ENCODE measurements at places on chromosomes 3 and 15. TPM values are rescaled to one million over a fixed set of nuclear protein-coding genes. Genes with fewer than 3 reads are reported as not detected.
A peak's percentile ranks its signal among the peaks of the same experiment; 100 is the strongest.

DNA sequence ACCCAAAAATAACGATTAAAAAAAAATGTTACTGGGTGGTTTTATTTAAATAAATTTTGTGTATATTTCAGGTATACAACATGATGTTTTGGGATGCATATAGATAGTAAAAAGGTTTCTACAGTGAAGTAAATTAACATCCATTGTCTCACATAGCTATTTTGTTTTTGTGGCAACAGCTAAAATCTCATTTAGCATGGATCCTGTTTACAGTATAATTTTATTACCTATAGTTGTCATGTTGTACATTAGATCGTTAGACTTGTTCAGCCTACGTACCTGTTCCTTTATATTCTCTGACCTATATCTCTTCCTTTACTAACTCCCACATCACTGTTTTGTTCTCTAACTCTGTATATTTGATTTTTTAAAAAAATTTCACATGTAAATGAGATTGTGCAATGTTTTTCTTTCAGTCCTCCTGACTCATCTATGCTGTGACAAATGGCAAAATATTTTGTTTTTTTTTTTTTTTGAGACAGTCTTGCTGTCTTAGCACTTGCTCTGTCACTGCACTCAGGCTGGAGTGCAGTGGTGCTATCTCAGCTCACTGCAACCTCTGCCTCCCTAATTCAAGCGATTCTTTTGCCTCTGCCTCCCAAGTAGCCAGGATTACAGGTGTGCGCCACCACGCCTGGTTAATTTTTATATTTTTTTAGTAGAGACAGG, 45.6 kb downstream of the OIP5 start:
- no peak for DNase-seq
- peak overlapping the region; percentile 55 for H3K27ac ChIP-seq
- H3K27me3 ChIP-seq: no peaks in the 10 kb centered on the region

GRCh38 chr3:14918356-14918860, 29.0 kb upstream of the NR2C2 start:
- H3K4me3 ChIP-seq: no peak overlapping the region
- no peaks in the 10 kb centered on the region for H3K4me1 ChIP-seq
- H3K36me3 ChIP-seq: no peaks in the 10 kb centered on the region
- no peak overlapping the region for H3K27ac ChIP-seq

GRCh38 chr3:28547677-28548076, 199.1 kb upstream of the AZI2 start:
- H3K4me1 ChIP-seq: no peaks in the 10 kb centered on the region
- no peak overlapping the region for H3K4me3 ChIP-seq
- H3K27ac ChIP-seq: no peak overlapping the region
- no peak for DNase-seq

GRCh38 chr3:72665701-72666446, 182.4 kb downstream of the SHQ1 start:
- H3K27ac ChIP-seq: no peak overlapping the region
- peak; percentile 53 for DNase-seq
- H3K36me3 ChIP-seq: no peaks in the 10 kb centered on the region
- no peaks in the 10 kb centered on the region for H3K27me3 ChIP-seq

IMPG2 gene
- 0.18 TPM for total RNA-seq

GRCh38 chr15:44084171-44084570, 110.9 kb downstream of the FRMD5 start:
- no peaks in the 10 kb centered on the region for H3K36me3 ChIP-seq
- H3K4me3 ChIP-seq: no peak overlapping the region
- H3K27ac ChIP-seq: no peak overlapping the region

ACSBG1 gene
- total RNA-seq: not detected

GRCh38 chr3:151827816-151828215, 13.9 kb downstream of the AADAC start:
- no peak overlapping the region for H3K27ac ChIP-seq
- DNase-seq: no peak
- no peak overlapping the region for H3K4me3 ChIP-seq
- H3K36me3 ChIP-seq: no peaks in the 10 kb centered on the region
- no peaks in the 10 kb centered on the region for H3K4me1 ChIP-seq
- peaks cover 32% of the 10 kb centered on the region for H3K27me3 ChIP-seq

- H3K36me3 ChIP-seq: peaks cover 4% of the 10 kb centered on the region
- H3K27me3 ChIP-seq: peaks cover 3% of the 10 kb centered on the region
- no peak overlapping the region for H3K4me3 ChIP-seq
- H3K27ac ChIP-seq: no peak overlapping the region
- H3K4me1 ChIP-seq: peaks cover 46% of the 10 kb centered on the region
Observed at GRCh38 chr3:183583331-183584245, 28.1 kb upstream of the KLHL6 start.

SAXO2 gene
- total RNA-seq: not detected

DNA sequence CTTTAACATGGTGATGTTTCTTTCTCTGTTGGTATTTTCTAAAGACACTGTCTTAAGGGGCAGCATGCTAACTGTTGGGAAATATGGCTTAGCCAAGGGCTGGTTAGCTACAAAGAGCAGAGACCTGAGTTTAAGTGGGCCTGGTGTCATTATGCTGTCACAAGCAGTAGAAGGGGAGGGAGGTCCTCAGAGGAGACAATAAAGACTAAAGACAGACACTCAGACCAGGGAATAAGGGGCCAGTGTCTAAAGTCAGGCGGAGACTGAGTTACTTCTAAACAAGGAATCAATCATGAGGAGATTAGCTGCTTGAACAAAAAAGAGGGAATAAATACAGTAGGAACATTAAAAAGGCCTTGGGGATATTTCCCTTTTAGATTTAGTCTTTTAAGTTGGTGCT, 142.7 kb upstream of the DPPA4 start:
- peaks cover 2% of the 10 kb centered on the region for H3K27me3 ChIP-seq
- no peak overlapping the region for H3K27ac ChIP-seq
- no peak for DNase-seq
- H3K36me3 ChIP-seq: no peaks in the 10 kb centered on the region
- no peak overlapping the region for H3K4me3 ChIP-seq
- no peaks in the 10 kb centered on the region for H3K4me1 ChIP-seq

APBA2 gene
- 0.93 TPM for total RNA-seq

CCR9 gene
- 0.28 TPM for total RNA-seq

DNA sequence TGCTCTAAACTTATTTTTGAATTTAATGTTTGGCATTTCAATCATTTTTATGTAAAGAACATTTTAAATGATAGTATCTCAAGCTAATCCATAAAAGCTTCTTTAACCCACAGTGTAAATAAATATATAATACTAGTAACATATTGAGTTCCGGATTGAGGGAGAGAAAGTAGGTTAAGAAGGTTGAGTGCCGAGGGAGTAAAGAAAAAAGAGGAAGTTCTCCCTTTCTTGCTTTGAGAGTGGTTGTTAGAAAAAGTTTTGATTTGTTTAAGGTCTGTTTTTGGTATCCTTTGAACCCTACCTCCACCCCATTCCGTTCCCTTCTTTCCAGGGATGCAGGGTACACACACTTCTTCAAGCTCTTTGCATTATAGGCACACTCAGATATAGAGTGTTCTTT, 130.8 kb downstream of the VPS8 start:
- no peak for DNase-seq
- H3K27me3 ChIP-seq: no peaks in the 10 kb centered on the region
- peaks cover 20% of the 10 kb centered on the region for H3K36me3 ChIP-seq
- no peak overlapping the region for H3K4me3 ChIP-seq
- no peak overlapping the region for H3K27ac ChIP-seq

MYH15 gene
- total RNA-seq: 0.28 TPM

GHSR gene
- not detected for total RNA-seq

- no peaks in the 10 kb centered on the region for H3K4me1 ChIP-seq
- no peak overlapping the region for H3K4me3 ChIP-seq
- no peak overlapping the region for H3K27ac ChIP-seq
- no peak for DNase-seq
- no peaks in the 10 kb centered on the region for H3K36me3 ChIP-seq
Observed at GRCh38 chr15:80462836-80463512, 58.8 kb downstream of the ARNT2 start.

GRCh38 chr15:50100486-50100885, 18.5 kb downstream of the ATP8B4 start:
- DNase-seq: no peak
- peaks cover 50% of the 10 kb centered on the region for H3K36me3 ChIP-seq
- peaks cover 3% of the 10 kb centered on the region for H3K27me3 ChIP-seq
- H3K27ac ChIP-seq: no peak overlapping the region

DNA sequence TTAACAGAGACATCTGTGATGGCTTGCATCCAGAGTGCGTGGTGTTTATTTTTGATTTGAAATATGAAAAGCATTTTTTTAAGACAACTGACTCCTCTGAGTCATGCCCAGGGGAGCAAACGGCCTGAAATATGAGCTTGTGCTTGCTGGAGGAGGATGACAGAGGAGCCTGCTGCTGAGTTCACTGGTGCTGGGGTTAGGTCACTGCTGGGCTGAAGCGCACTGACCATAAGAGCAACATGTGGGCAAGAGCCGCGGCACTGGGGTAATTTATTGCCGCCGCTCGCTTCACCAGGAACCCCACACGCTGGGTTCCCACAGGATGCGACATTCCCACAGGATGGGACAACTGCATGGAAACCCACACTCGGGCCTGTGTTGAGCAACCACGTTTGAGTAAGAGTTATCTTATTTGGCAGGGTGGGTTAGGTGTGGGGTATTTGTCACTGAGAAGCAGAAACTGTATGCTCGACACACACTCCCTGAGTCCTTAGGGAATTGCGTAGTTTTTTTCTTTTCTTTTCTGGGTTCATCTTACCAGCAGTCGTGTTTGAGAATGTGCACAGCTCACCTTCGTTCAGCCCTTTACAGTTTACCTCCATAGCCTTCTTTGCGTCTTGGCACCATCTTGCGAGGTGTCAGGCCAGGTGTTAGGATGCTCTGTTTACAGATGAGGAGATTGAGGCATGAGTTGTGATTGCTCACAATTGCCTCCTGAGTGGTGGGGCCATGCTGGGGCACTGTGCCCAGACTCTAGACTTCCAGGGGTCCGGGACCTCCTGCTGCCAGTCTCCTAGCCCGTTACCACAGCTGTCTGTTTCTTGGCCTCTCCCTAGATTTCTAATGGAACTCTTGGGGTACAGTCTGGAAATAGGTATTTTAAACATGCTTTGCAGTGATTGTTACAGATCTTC, 60.4 kb downstream of the SMAD3 start:
- no peaks in the 10 kb centered on the region for H3K27me3 ChIP-seq
- peaks cover 91% of the 10 kb centered on the region for H3K4me1 ChIP-seq
- DNase-seq: no peak
- peaks cover 52% of the 10 kb centered on the region for H3K36me3 ChIP-seq

GRCh38 chr3:170107941-170108340, 70.1 kb downstream of the GPR160 start:
- no peak overlapping the region for H3K27ac ChIP-seq
- no peak for DNase-seq
- H3K36me3 ChIP-seq: peaks cover 44% of the 10 kb centered on the region
- H3K4me3 ChIP-seq: no peak overlapping the region
- H3K27me3 ChIP-seq: no peaks in the 10 kb centered on the region
- peaks cover 18% of the 10 kb centered on the region for H3K4me1 ChIP-seq

- no peak overlapping the region for H3K27ac ChIP-seq
- peaks cover 16% of the 10 kb centered on the region for H3K27me3 ChIP-seq
- H3K36me3 ChIP-seq: no peaks in the 10 kb centered on the region
Observed at GRCh38 chr3:124281453-124282316, 289.8 kb upstream of the ROPN1 start.

- no peak overlapping the region for H3K4me3 ChIP-seq
- H3K27ac ChIP-seq: no peak overlapping the region
- H3K36me3 ChIP-seq: no peaks in the 10 kb centered on the region
- no peak for DNase-seq
Observed at GRCh38 chr3:126060613-126061145, 23.2 kb downstream of the SLC41A3 start.

GOLGA8K gene
- total RNA-seq: 0.60 TPM

SSUH2 gene
- not detected for total RNA-seq

DNA sequence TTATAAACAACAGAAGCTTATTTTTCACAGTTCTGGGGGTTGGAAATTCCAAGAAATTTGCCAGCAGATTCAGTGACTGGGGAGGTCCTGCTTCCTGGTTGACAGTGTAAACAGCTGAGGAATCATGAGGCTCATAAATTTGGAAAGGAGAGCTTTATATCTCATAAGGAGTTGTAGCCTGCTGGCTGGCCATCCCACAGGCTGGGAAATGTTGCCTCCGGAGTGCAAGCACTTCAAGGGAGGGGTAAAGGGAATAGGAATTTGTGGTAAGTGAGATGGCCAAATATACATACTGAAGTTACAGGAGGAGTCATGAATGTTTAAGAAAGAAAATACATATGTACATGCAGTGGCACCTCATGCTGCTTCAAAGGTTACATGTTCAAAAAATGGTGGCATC, 217.2 kb upstream of the CBLB start:
- no peaks in the 10 kb centered on the region for H3K27me3 ChIP-seq
- peaks cover 7% of the 10 kb centered on the region for H3K36me3 ChIP-seq
- H3K4me3 ChIP-seq: no peak overlapping the region
- DNase-seq: no peak
- H3K4me1 ChIP-seq: peaks cover 8% of the 10 kb centered on the region
- H3K27ac ChIP-seq: no peak overlapping the region

APOD gene
- not detected for total RNA-seq

DNA sequence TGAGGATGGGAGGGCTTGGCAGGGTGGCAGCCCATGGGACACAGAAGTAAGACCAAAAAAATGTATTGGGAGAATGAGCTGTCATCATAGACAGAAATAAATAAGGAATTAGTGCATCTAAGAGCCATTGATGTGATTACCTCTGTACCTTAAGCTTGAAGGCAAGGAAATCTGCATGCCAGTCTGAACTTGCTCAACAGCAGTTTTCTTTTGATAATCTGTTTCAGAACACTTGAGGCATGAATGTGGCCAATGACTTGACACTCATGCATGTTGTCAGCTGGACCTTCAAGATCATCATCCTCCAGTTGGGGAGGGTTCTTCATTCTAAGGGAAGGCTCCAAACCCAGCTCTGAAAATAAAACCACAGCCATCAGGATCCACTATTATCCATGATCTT, 148.5 kb downstream of the DCLK3 start:
- no peaks in the 10 kb centered on the region for H3K36me3 ChIP-seq
- no peak overlapping the region for H3K4me3 ChIP-seq
- H3K27ac ChIP-seq: no peak overlapping the region
- no peaks in the 10 kb centered on the region for H3K4me1 ChIP-seq
- DNase-seq: no peak
- no peaks in the 10 kb centered on the region for H3K27me3 ChIP-seq

GRCh38 chr15:88911766-88912118, 1.4 kb downstream of the MFGE8 start:
- DNase-seq: no peak
- H3K27me3 ChIP-seq: no peaks in the 10 kb centered on the region
- no peak overlapping the region for H3K4me3 ChIP-seq
- peaks cover 5% of the 10 kb centered on the region for H3K36me3 ChIP-seq
- H3K4me1 ChIP-seq: peaks cover 17% of the 10 kb centered on the region

PLXND1 gene
- 18.0 TPM for total RNA-seq

- DNase-seq: no peak
- no peak overlapping the region for H3K27ac ChIP-seq
- H3K4me3 ChIP-seq: no peak overlapping the region
Observed at GRCh38 chr3:38121451-38121831, 15.5 kb downstream of the ACAA1 start.

UTS2B gene
- not detected for total RNA-seq

- no peak for DNase-seq
- no peak overlapping the region for H3K4me3 ChIP-seq
- peaks cover 13% of the 10 kb centered on the region for H3K27me3 ChIP-seq
- H3K36me3 ChIP-seq: no peaks in the 10 kb centered on the region
- no peak overlapping the region for H3K27ac ChIP-seq
Observed at GRCh38 chr3:170565495-170565894, 20.4 kb downstream of the SLC7A14 start.

- H3K36me3 ChIP-seq: no peaks in the 10 kb centered on the region
- no peak overlapping the region for H3K27ac ChIP-seq
- peaks cover 26% of the 10 kb centered on the region for H3K4me1 ChIP-seq
- DNase-seq: no peak
- no peaks in the 10 kb centered on the region for H3K27me3 ChIP-seq
Observed at GRCh38 chr3:45566196-45566595, 28.4 kb upstream of the LIMD1 start.

ROPN1 gene
- total RNA-seq: not detected

- peaks cover 15% of the 10 kb centered on the region for H3K27me3 ChIP-seq
- no peaks in the 10 kb centered on the region for H3K36me3 ChIP-seq
- H3K27ac ChIP-seq: peak within 1 kb of the TSS; percentile 54
- peaks cover 21% of the 10 kb centered on the region for H3K4me1 ChIP-seq
Observed at GRCh38 chr3:191329654-191330529, at the start of gene UTS2B. Gene UTS2B, minus strand, starts transcription at chr3:191330526. Its CDS starts 48,337 bp downstream, at chr3:191282189.

Measured in activated CD4-positive, alpha-beta memory T cell treated with anti-CD3 and anti-CD28 coated beads, Interleukin-2, amount 10 ng/mL, durations not matched to agents 7 days and 5 days (primary cell).